ENCODE measurements at places on chromosomes 3 and 15. TPM values are rescaled to one million over a fixed set of nuclear protein-coding genes. Genes with fewer than 3 reads are reported as not detected.

Gene FGF7
- total RNA-seq = 9.2 TPM

Gene PHLDB2
- 18.0 TPM for total RNA-seq

Gene MUC4
- total RNA-seq = not detected

Gene MRPL46
- total RNA-seq = 23.0 TPM

Gene SAXO2
- 0.50 TPM for total RNA-seq

Gene CELSR3
- total RNA-seq = 2.7 TPM

Gene UROC1
- total RNA-seq = not detected

Gene ROBO2
- total RNA-seq = 0.45 TPM

Gene GBE1
- total RNA-seq = 62.4 TPM

Gene GANC
- 9.6 TPM for total RNA-seq

Gene ZNF639
- 35.1 TPM for total RNA-seq
